ENCODE measurements at places on chromosomes 13 and 19.

DNA sequence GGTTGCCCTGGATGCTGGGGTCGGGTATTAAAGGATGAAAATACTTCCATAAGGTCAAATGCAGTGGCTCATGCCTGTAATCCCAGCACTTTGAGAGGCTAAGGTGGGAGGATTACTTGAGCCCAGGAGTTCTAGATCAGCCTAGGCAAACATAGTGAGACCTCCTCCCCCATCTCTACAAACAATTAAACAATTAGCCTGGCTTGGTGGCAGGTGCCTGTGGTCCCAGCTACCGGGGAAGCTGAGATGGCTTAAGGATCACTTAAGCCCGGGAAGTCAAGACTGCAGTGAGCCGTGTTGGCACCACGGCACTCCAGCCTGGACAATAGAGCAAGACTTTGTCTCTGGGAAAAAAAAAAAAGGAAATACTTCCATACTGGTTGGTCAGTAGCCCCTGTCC is 1.5 kb downstream of the KLK11 start:
- DNase-seq = no peak

DNA sequence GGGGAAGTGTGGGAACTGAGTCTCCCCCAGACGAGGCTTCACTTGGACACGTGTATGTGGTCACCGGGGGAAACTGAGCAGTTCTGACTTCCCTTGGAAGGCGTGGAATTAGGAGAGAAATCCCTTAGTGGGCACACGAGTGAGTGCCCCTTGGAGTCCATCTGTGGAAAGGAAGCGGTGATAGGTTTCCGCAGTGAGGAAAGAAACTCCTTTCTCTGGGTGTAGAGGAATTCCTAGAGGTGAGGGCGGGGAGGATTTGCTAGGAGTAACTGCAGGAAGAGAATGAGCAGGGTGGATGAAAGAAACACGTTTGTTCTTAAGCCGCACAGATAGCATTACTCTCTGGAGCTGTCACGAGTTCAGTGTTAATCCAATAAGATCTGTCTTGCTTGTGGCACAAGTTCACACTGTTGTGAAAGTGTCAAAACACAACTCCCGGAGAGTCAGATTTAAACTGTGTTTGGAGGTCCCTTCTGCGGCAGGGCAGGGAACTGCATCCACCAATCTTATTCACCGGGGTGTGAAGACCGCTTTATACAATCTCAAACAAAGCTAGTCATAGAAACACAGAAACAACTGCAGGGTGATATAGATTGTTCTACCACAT is 1.2 kb downstream of the KL start:
- DNase-seq = no peak

- DNase-seq = no peak
These were observed 167.2 kb upstream of the SERP2 start for GRCh38 chr13:44206434-44206833.

DNA sequence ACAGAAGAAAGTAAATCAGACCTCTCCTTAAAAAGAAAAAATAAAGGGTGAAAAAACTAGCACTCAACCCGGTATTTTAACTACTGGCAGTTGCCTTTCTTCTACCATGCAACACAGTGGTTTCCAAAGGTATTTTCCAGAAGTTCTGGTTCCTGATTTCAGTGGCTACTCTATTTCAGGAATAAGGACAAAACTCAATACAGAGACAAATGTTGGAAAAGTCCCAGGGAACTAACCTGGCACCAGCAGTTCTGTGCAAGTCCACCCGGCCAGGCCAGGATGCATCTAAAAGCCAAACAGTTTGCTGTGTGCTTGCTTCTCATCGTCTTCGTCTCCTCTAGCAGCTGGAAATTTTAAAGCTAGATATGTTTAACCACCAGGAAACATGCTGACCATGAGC is 52.5 kb downstream of the FOXO1 start:
- no peak for DNase-seq

- no peak for DNase-seq
These were observed 797.7 kb upstream of the ARGLU1 start for GRCh38 chr13:107365466-107366215.
